ENCODE measurements at places on chromosomes 4 and X.
A peak's percentile ranks its signal among the peaks of the same experiment; 100 is the strongest.

DNA sequence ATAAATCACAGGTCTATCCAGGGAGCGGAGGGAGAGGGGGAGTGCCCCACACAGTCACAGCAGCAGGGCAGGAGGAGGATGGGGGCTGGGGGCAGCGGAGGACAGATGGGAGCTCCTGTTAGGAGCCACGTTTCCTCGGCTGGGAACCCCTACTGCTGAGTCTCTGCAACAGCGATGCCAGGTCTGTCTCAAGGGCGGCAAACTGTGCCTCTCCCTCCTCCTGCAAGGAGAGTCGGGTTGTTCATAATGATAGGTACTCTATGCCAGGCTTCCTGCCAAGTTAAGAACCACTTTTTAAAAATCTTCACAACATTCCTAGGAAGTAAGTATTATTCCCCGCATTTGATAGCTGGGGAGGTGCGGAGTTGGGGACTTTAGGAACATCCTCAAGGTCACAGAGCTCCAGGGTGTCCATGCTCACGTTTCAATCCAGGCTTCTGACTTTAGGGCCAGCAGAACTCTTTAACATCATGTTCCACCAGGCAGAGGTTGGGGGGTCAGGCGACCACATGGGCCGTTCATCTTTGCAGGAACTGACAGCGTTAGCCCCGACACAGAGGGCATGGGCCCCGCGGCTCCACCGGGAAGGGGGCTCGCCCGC lies 98.3 kb upstream of the MAML3 start:
- peak overlapping the region; percentile 85 for H3K27ac ChIP-seq
- no peaks in the 10 kb centered on the region for H3K36me3 ChIP-seq
- H3K4me3 ChIP-seq = peak overlapping the region; percentile 66
- no peak for DNase-seq
- peaks cover 30% of the 10 kb centered on the region for H3K4me1 ChIP-seq

DNA sequence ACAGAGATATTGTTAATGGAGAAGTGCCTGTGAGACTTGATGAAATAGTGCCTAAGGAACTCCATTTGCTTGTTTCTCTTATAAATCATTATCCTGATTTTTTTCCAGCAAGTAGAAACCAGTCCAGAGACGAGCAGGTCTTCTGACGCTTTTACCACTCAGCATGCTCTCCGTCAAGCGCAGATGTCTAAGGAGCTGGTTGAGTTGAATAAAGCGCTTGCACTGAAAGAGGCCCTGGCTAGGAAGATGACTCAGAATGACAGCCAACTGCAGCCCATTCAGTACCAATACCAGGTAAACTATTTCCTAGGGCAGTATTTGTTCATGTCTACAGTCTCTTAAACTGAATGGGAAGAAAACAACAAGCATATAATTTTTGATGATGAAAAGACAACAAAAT lies 63.6 kb downstream of the KIF4A start:
- no peak overlapping the region for H3K27ac ChIP-seq
- no peaks in the 10 kb centered on the region for H3K4me1 ChIP-seq
- no peaks in the 10 kb centered on the region for H3K27me3 ChIP-seq
- no peak for DNase-seq

DNA sequence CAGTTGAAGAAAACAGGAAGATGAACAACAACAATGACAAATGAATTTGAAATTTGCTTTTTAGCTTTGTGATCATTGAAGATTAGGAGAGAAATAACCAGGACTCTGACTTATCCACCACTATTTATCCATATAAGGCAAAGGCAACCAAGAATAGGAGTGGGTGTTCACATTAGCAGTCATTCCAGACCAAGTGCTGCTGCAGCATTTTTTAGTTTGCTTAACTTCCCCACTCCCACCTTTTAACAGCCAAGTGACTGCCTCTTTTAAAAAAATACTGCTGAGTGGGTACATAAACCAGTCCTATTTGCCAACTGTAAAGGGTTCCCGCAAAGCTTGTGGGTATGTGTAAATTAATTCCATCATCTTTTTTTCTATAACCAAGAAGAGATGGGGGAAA lies 230.9 kb downstream of the IQCM start:
- DNase-seq = no peak
- no peaks in the 10 kb centered on the region for H3K27me3 ChIP-seq
- H3K27ac ChIP-seq = no peak overlapping the region

- DNase-seq = no peak
- H3K36me3 ChIP-seq = peaks cover 4% of the 10 kb centered on the region
- H3K4me1 ChIP-seq = no peaks in the 10 kb centered on the region
- no peak overlapping the region for H3K4me3 ChIP-seq
- no peak overlapping the region for H3K27ac ChIP-seq
These were observed 15.7 kb downstream of the OFD1 start for GRCh38 chrX:13750204-13750603.

GRCh38 chr4:88623097-88623496 lies 30.8 kb downstream of the HERC3 start:
- no peak for DNase-seq
- peaks cover 12% of the 10 kb centered on the region for H3K36me3 ChIP-seq

- no peaks in the 10 kb centered on the region for H3K36me3 ChIP-seq
- no peak overlapping the region for H3K27ac ChIP-seq
- no peak for DNase-seq
- no peak overlapping the region for H3K4me3 ChIP-seq
These were observed 118.7 kb upstream of the AP1S2 start for GRCh38 chrX:15973299-15973698.

GRCh38 chrX:50814701-50815100 lies 707 bp upstream of the SHROOM4 start:
- no peaks in the 10 kb centered on the region for H3K36me3 ChIP-seq
- peaks cover 2% of the 10 kb centered on the region for H3K4me1 ChIP-seq
- peak overlapping the region; percentile 77 for H3K4me3 ChIP-seq
- DNase-seq = no peak

DNA sequence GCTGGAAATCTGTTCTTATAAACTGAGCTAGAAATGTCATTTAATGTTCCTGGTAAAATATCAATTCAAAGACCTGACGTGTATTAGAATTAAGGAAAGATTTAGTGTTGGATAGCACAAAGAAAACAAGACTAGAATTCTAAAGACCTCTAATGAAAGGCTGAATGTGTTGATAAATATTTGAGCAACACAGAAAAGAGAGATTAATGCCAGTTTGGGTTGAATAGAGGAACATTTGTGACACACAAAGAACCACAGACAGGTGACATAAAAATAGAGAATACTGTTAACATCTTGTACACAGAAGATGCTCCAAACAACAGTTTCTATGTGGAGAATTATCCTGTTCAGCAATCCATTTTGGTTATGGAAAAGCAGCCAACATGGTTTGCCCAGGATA lies 222.1 kb upstream of the GALNT7 start:
- H3K27me3 ChIP-seq = peaks cover 34% of the 10 kb centered on the region
- no peaks in the 10 kb centered on the region for H3K36me3 ChIP-seq
- no peak for DNase-seq
- no peak overlapping the region for H3K4me3 ChIP-seq
- no peak overlapping the region for H3K27ac ChIP-seq

DNA sequence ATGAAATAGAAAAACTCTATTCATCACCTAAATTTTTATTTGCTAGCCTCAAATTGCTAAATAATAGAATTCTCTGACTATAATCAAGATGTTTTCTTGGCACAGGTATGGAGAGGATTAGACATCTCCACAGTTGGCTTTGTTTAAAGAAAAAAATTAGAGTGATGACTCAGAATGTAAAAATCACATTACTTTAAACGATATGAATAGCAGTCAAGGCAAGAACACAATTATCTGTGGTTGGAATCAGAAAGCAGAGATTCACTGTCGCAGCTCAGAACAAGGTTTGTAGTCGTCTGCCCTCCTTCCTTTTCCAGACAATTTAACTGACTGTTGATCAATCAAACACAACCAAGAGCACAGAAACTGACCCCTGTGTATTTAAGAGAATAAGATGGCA lies 32.2 kb upstream of the CCKAR start:
- peaks cover 4% of the 10 kb centered on the region for H3K27me3 ChIP-seq
- H3K4me1 ChIP-seq = no peaks in the 10 kb centered on the region
- H3K4me3 ChIP-seq = no peak overlapping the region
- no peaks in the 10 kb centered on the region for H3K36me3 ChIP-seq
- DNase-seq = no peak

DNA sequence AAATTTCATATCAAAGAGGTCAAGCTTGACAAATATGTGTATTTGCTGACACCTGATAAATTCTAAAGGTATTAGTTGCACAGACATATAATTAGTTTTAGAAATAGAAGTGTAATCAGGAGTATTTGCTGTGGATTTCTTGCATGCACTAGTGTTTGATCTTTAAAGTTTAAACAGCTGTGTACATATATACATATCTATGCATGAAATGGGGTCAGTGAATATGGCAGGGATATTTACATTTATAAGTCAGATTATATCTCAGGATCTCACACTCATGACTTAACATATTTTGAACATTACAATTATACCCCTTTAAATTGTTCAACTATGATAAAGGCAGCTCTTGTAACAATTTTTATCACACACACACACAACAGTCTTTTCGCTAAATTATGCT lies 547.4 kb upstream of the ACTRT1 start:
- no peaks in the 10 kb centered on the region for H3K27me3 ChIP-seq
- H3K36me3 ChIP-seq = no peaks in the 10 kb centered on the region
- no peak overlapping the region for H3K27ac ChIP-seq
- DNase-seq = no peak
- H3K4me1 ChIP-seq = no peaks in the 10 kb centered on the region

- peaks cover 3% of the 10 kb centered on the region for H3K36me3 ChIP-seq
- no peak for DNase-seq
- H3K27me3 ChIP-seq = no peaks in the 10 kb centered on the region
- no peak overlapping the region for H3K4me3 ChIP-seq
- H3K27ac ChIP-seq = no peak overlapping the region
These were observed 251.7 kb upstream of the ANKRD50 start for GRCh38 chr4:124964251-124964650.

DNA sequence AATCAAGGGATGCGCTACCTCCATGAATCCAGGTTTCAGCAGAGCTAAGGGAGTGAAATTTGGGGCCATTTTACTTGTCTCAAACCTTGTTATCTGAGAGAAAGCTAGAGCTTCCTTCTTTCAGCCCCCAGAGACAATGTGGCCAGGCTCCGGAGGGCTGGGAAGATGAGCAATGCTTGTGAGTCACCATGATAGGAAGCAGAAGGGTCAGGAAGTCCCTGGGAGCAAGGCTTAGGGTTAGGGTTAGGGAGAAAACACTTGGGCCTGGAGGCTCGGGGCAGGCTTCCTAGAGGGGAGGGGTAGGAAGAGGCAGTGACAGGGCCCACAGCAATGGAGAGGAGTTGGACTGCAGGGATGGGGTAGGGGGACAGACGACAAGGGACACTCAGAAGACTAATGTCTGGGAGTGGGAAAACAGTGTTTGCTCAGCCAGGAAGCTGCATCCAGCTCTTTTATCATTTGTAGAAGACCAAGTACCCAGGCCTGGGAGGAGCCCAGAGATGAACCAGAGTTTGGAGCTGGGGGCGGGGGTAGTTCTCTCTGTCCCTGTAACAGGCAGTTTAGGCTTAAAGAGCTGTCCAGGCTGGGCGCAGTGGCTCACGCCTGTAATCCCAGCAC lies 16.4 kb upstream of the PORCN start:
- peak overlapping the region; percentile 78 for H3K27ac ChIP-seq
- no peaks in the 10 kb centered on the region for H3K36me3 ChIP-seq
- no peak for DNase-seq
- no peaks in the 10 kb centered on the region for H3K27me3 ChIP-seq

- H3K4me1 ChIP-seq = peaks cover 2% of the 10 kb centered on the region
- H3K27ac ChIP-seq = no peak overlapping the region
- peaks cover under 1% of the 10 kb centered on the region for H3K36me3 ChIP-seq
- DNase-seq = no peak
- peaks cover 4% of the 10 kb centered on the region for H3K27me3 ChIP-seq
These were observed 14.1 kb downstream of the GRK4 start for GRCh38 chr4:2977211-2978088.
